ENCODE measurements at places on chromosomes 16 and 17.

- DNase-seq, result no peak
Measured at GRCh38 chr16:84463221-84463620, 41.2 kb downstream of the MEAK7 start.

DNA sequence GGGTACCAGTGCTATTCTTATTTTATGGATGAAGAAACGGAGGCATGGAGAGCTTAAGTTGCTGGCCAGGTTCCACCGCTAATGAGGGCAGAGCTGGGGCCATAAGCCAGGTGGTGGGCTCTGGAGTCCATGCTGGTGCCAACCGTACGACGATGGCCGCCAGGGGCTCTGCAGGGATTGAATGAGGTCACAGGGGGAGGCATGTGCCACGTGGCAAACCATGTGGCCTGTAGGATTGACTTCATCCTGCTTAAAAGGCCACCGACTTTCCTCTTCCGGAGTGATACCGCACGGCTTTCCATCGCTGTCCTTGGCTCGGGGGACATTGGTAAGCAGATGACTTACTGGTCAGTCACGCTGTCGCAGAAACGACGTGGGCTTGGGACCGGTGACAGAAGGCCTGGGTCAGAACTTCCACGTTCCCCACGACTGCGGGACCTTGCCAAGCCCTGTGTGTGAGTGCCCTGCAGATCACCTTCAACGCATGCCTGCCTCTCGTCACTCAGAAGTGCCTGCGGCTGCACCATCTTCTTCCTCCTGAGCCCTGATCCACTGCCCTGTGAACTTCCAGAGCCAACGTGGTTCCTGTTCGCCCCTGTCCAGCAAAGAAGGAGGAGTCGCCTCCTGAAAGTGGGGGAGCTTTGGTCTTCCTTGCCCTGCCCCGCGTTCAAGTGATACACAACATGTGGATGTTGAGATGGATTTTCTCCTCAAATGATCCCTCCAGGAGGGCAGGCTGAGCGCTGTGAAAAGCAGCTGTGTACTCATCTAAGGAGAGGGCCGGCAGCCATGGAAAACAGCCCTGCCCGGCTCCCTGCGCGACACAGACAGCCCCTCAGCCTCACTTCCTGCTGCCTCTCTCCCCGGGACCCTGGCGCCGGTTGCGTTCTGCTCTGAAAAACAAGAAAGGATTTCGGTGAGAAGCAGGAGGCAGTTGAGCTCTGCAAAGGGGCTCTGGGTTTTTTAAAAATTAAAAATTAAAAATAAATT, 176.7 kb downstream of the C16orf95 start:
- DNase-seq, result no peak

- no peak for DNase-seq
Measured at GRCh38 chr17:1107777-1108477, 71.9 kb downstream of the ABR start.

DNA sequence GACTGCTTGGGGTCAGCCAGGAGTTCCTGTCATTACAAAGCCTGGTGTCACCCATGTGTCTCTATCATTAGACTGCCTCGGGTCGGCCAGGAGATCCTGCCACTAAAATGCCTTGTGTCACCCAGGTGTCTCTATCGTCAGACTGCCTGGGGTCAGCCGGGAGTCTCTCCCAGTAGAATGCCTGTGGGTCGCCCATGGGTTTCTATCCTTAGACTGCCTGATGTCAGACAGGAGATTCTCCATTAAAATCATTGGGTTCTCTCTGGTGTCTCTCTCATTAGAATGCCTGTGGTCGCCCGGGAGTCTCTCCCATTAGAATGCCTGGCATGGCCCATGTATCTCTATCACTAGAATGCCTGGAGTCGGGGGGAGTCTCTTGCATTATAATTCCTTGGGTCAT, 2231.0 kb downstream of the TP53TG3F start:
- no peak for DNase-seq

DNA sequence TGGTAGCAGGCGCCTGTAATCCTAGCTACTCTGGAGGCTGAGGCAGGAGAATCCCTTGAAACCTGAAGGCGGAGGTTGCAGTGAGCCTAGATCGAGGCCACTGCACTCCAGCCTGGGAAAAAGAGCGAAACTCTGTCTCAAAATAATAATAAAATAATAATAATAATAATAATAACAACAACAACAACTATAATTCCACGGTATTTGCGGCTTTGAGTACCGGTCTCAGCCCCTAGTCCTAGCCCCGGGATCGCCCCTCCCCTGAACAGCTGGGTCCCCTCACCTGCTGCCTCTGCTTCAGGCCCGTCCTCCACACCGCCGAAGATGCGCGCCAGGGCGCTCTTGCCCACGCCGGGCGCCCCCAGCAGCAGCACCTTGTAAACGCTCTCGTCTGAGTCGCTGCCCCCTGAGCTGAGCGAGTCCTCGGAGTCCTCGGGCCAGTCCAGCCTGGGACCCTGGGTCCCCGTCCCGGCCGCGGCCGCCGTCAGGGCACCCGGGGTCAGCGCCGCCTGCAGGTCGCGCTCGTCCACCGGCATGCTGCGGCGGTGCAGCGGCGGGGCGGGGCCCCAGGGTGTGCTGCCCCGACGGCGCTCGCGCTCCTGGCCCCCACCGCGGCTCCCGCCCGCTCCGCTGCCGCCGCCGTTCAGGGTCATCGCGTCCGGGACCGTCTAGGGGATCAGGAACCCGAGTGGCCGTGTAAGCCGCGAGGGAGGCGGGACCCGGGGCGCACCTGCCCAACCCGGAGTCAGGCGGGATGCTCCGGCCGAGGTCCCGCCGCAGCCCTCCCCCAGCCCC, 611 bp downstream of the RRAD start:
- DNase-seq, result no peak

DNA sequence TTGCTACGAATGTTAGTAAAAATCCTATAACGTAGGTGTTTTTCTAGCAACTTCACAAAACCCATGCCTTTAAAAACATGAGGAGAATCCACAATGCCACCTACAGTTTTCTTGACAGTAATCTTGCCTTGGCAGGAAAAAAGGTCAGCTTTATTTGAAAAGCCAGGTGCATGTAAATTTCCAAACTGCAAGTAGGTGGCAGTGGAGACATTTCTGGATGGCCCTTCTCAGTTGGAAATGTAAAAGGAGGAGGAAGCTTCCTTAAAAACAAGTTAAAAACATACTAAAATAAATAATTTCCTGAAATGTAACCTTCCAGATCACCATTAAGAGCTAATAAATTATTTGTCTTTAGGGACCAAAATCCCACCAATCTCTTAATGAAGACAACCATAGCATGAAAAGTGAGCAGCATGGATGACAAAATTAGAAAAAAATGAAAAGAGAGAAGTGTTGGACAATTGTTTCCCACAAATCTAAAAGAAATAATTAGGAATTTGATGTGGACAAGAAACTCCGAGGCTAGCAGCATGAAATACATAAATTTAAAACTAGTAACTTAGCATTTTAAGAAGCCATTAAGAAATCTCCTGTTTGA, 152.2 kb downstream of the SNX11 start:
- DNase-seq, result no peak

- DNase-seq, result no peak
Measured at GRCh38 chr17:56528696-56529095, 64.8 kb upstream of the NOG start.

GRCh38 chr16:59909262-59909661, 1175.1 kb upstream of the GOT2 start:
- no peak for DNase-seq

GRCh38 chr17:27379888-27380533, 76.2 kb upstream of the KSR1 start:
- DNase-seq, result peak; percentile 70

DNA sequence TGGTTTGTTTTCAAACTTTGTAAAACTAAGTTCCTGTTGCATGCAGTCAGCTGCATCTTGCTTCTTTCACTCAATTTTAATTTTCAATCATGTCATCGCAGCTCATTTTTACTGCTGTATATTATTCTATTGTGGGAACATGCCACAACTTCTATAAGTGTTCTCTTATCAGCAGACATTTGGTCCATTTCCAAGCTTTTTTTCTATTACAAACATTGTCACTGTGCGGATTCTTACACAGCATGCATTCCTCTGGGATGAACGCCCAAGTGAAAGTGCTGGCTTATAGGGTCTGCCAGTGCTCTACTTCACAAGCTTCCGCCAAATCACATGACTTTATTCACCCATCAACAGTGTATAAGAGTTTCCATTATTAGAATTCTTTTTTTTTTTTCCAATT, 22.7 kb downstream of the GINS3 start:
- DNase-seq, result no peak

DNA sequence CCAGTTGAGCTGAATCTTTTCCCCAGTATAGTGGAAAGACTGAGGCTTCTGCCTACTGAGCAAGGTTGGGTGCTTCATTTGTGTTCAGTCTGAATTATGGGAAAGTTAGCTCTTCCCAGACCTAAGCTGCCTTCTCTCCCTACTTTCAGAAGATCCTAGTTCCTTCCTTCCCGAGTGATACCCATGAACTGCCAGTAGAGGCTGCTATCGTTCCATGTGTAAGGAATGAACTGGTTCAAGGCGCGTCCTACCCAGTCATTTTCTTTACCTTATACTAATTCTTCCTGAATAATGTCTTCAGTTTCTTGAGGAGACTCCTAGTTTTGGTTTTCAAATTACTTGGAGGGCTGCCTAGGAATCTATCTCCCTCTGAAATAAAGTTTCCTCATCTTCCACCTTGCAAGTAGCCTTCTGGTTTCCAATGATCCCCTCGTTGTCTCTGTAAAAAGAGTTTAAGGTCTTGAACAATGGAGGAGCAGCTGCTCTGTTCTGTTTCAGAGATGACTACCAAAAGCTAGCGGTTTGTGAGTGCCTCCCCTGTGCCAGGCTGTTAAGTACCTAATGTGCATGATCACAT, 934 bp upstream of the AOC2 start:
- no peak for DNase-seq

Measured in uterus (tissue), 4 donors.